Right ventricle myocardium superior (tissue), 1 donor: ENCODE measurements at places on chromosomes 11 and 22.

DNA sequence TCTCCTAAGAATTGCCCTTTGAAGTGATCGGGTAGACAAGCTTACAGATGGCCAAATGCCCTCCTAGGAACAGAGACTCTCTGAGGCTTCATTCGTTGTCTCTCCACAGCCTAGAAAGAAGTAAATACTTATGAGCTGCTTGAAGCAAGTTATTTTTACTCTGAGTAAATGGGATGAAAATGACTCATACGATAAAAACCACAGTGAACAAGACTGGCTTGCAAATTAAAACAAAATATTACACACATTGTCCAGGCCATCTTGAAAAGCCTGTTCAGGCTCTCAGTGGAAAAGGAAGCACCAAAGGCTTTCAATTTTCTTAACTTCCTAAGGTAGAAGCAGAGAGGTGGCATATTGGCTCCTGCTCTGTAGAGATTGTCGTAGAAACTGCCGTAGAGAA lies 294.2 kb downstream of the NELL1 start:
- no peak for DNase-seq

DNA sequence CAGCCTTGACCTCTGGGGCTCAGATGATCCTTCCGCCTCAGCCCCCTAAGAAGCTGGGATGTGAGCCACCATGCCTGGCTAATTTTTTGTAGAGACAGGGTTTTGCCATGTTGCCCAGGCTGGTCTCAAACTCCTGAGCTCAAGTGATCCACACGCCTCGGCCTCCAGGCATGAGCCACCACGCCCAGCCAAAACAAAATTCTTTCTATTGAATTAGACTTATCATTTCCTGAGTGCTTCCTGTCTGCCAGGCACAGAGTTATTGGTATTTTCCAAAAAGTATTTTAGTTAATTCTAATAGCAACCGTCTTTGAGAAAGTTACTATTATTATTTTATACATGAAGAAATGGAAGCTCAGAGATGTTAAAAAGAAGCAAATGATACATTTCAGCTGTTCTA lies 61.4 kb upstream of the LMO2 start:
- no peak for DNase-seq

GRCh38 chr11:6504166-6504565 lies 7.1 kb downstream of the DNHD1 start:
- DNase-seq = no peak

DNA sequence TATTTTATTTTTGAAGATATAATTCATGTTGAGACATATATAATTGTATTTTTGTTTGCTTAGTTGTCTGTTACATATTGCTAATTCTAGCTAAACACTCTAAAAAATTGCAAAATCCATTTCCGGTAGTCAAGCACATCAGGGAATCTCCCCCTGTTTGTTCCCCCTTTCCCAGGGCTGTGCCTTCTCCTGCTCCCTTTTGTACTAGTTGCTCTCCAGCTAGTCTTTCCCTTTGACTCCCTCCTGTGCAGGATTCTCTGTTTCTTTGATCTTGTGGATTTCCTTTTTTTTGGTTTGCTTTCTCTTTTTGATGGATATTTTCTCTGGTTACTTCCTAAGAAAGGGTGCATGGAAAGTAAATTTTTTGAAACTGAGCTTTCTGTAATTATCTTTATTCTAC lies 188.1 kb upstream of the PLET1 start:
- DNase-seq = no peak

DNA sequence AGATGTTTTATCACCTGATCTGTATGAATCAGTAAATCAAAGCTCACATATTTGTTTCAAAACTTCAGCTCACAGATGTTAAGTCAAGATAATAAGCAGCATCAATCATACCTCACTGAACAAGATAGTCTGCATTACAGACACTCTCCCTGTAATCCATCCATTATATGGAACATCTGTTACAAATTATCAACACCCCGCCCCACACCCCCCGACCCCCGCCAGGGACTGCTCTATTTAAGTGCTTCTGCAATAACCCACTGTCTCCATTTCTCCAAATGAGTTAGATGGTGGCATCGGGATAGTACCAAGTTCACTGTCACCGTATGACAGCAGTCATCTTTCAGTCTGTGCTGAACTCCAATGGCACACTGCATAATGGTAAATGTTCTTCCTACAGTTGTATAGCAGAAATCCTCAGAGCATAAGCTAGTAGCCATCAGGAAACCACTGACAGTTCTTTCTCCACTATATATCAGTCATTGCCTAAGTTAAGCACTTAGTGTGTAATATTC lies 447.0 kb upstream of the ARHGAP42 start:
- DNase-seq = no peak

- DNase-seq = no peak
These were observed 80.9 kb upstream of the NARS2 start for GRCh38 chr11:78655561-78655960.

GRCh38 chr11:111699579-111700156 lies 66.5 kb downstream of the PPP2R1B start:
- no peak for DNase-seq

DNA sequence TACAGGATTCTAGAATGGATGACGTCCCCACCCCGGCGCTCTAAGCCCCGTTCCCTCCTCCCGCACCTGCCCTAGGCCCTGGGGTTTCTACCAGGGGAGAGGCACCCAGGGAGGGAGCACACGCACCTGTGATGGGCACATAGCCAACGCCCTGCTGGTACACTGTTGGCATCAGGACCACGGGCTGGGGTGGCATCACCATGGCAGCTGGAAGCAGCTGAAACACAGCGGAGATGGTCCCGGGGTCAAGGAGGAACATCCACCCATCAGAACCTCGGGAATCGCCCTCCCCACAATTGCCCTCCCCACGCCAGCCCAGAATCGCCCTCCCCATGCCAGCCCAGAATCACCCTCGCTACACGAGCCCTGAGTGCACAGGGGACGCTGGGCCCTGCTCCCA lies 23.6 kb downstream of the TOLLIP start:
- peak; percentile 25 for DNase-seq

- DNase-seq = no peak
These were observed 233.8 kb upstream of the NCAM1 start for GRCh38 chr11:112727341-112727841.

GRCh38 chr22:37906364-37907008 lies 389 bp downstream of the MICALL1 start:
- peak; percentile 58 for DNase-seq

- no peak for DNase-seq
These were observed 831 bp upstream of the TMEM135 start for GRCh38 chr11:87036756-87037449.

- DNase-seq = no peak
These were observed 599 bp downstream of the TIMM10B start for GRCh38 chr11:6481924-6482275.

DNA sequence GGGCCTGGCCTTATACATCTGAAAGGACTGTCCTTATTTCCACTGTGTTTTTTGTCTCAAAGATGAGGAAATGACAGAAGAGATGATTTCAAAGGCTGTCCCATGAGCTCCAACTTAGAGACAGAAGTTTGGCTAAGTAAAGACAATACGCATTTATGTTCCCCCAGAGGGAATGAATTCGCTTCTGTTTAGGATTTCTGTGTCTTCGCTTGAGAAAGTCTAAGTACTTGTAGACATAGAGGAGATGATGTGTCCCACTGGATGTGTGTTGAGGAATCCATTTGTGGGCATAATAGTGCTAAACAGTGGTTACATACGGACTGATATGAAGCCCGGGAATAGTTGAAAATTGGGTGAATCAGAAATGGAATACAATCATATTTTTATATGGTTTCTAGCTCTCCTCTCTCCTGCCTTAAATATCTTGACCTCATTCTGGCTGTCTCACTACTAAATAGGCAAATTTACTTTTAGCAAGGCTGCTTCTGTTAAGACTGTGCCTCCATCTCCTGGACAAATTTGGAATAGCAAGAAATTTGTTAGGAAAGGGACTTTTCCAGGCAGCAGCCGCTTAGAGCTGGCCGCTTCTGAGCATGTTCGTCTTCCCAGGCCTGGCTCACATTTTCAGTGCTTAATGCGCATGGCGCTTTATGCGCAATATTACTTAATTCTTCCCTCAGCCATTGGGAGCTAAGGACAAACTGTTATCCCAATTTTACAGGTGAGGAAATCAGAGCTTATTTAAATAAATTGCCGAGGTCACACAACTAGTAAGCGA lies 1.9 kb upstream of the PEX26 start:
- peak; percentile 70 for DNase-seq

DNA sequence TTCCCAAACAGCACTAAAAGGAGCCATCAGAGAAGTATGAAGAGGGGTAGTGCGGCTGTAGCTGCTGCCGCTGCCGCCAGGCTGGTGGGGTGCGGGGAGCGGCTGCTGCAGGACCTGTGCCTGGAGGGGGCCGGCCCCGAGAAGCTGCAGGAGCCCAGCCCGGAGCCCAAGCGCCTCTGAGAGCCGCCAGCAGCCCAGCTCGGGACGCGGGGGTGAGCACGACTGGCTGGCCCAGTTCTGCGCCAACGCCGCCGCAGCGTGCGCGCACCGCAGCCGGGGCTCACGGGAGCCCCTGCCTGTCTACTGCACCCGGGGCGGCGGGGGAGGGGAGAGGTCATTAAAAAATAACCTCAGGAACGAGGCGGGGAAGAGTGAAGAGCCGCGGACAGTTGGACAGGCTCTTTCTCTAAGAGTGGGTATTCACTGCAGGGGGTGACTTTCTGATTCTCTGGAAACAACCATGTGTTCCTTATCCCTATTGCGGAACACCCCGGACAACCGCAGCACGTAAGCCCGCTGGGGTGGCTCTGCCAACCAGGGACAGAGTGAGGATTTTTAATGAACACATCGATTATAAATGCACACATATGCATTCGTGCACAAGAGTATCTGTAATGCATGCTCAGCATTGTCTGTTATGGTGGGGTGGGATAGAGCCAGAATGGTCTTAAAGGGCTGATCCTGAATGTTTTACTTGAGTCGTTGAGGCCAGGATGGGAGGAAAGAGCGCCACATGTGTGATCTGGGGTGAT lies 453 bp downstream of the GAS2 start:
- DNase-seq = peak; percentile 66

- DNase-seq = no peak
These were observed 139.0 kb upstream of the PITPNB start for GRCh38 chr22:28058036-28058435.

GRCh38 chr22:31085928-31086327 lies 4.8 kb downstream of the SMTN start:
- no peak for DNase-seq

- DNase-seq = peak; percentile 73
These were observed 1.2 kb upstream of the AHNAK start for GRCh38 chr11:62547691-62548281.

DNA sequence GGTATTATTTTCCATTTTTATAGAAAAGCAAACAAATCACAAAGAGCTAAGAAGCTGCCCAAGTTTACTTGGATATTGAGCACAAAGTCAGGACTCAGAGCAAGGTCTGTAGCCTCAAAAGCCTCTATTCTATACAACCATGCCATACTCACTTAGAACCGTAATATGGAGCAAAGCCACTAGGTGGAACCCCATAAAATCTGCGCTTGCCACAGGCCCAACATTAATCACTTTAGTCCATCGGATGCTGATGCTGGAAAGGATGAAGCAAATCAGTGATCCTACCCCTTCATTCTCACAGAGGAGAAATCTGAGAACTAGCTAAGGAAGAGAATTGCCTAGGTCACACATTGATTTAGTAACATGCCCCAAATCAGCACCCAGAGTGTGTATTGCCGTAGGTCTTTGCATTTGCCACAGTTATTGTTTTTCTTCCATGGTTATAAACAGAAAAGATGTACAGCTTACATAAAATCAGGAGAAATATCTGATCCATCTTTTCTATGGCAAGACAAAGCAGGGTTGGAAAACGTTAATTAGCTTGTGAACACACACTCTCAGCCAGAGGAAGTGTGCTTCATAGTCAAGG lies 56.7 kb upstream of the RAB38 start:
- no peak for DNase-seq

DNA sequence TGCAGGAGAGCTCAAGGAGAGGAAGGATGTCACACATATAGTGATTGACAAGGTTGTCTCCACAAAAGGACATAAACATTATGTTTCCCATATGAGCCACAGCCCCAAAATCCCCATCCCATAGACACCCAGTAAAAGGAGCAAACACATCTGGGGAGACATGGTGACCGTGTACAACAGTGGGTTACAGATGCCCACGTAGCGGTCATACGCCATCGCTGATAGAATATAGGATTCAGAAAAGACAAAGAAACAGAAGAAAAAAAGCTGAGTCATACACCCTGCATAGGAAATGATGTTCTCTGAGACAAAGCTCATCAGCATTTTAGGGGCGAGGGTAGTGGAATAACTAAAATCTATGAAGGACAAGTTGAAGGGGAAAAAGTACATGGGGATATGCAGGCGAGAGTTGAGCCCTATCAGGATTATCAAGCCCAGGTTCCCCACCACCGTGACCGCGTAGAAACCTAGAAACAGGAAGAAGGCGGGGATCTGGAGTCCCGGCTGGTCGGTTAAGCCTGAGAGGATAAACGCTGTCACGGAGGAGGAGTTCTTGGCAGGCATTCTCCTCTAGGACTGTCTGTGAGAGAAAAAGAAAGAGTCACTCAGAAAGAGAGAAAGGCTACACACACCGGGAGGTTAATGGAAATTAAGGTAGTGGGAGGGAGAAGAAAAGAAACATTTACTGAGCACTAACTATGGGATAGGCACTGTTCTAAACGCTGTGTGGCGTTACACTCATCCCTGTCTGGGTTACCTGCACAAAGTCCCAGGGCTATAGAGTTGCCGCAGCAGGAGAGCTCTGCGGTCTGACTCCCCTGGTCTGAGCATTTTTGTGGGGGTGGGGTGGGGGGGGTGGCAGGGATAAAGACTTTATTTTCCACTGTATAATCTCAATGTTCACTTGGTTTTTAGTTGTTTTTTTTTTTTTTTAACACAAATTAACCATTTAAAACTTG lies 36.1 kb upstream of the OR8B8 start:
- no peak for DNase-seq

GRCh38 chr11:133921513-133921912 lies 35.3 kb downstream of the IGSF9B start:
- DNase-seq = no peak

GRCh38 chr11:2775626-2776350 lies 76.0 kb upstream of the KCNQ1OT1 start:
- DNase-seq = peak; percentile 26

- no peak for DNase-seq
These were observed 40.2 kb downstream of the ST14 start for GRCh38 chr11:130199792-130200191.

- peak; percentile 83 for DNase-seq
These were observed 46.4 kb downstream of the MORC2 start for GRCh38 chr22:30922151-30922611.

DNA sequence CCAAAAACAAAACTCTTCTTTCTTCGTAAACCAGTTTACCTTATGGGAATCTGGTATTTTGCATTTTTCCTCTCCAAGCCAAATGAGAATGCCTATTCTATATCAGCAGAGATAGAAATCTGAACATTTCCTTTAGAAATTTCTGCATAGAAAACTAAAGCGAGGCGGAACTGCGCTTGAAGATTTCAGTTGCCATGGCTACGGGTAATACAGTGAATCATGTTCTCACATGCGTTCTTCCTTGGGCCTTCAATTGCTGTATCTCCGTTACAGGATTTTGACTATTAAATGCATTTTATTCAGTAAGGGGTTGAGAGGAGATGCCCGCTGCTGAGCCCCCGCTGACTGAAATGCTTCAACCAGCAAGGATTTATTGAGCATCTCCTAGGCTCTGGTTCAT lies 108.2 kb upstream of the CRYBB3 start:
- DNase-seq = no peak
